ENCODE measurements at places on chromosomes 7 and 10.

GRCh38 chr7:81004098-81004497, 85.2 kb upstream of the SEMA3C start:
- DNase-seq: no peak

GRCh38 chr7:12299367-12299766, 88.3 kb downstream of the TMEM106B start:
- no peak for DNase-seq

DNA sequence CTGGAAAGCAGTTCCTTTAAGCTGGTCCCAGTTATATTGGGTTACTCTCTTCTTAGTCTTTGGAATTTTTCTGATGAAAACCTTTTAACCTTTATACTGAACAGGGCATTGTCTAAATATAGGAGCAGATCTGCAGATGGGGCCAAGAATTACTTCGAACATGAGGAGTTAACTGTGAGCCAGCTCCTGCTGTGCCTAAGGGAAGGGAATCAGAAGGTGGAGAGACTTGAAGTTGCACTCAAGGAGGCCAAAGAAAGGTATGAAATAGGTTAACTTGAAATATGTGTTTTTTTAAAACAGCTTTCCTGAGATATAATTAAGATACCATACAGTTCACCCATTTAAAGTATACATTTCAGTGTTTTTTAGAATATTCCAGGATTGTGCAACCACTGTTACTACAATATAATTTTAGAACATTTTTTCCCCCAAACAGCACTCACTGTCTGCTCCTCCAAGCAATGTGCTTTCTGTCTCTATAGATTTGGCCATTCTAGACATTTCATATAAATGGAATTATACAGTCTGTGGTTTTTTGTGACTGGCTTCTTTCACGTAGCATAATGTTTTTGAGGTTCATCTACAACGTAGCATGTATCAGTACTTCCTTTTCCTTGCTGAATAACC, 18.9 kb downstream of the OPTN start:
- DNase-seq: no peak

- no peak for DNase-seq
Observed at GRCh38 chr10:127194111-127194510, 2.3 kb downstream of the INSYN2A start.

Measured in NCI-H1105 (cell line).